ENCODE measurements at places on chromosomes 6 and 20. TPM values are rescaled to one million over a fixed set of nuclear protein-coding genes. Genes with fewer than 3 reads are reported as not detected.

GRCh38 chr6:169145496-169145895 is 108.2 kb downstream of the THBS2 start:
- H3K4me1 ChIP-seq: no peaks in the 10 kb centered on the region
- H3K27ac ChIP-seq: no peak overlapping the region
- DNase-seq: no peak

DNA sequence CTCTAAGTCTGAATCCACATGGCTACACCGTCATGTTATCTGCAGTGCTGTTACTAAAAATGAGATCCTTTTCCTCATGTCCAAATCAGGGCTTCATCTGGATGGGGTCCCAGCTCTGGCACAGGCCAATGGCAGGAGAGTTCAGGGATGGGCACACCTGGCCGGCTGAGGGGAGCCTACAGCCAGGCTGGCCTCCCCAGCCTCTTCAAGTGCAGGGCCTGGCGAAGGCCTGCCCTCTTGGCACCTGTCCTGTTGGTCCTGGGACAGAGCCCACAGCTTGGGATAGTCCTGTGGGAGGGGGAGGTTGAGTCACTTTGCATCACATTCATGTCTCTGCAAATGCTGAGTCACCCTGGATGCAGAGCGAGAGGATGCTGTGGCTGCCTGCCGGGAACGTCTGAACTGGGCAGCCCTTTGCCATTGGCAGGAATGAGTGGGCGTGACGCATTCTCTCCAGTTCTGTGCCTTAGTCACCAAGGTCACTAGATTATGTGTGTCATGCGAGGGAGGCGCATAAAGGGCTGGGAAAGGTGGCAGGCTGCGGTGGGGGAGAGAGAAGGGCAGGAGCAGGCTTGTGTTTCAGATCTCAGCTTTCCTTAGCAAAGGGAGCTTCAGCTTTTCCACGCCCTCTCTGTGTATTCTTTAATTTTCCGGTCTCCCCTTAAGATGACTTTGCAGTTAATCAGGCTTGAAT is 223.2 kb upstream of the ECI2 start:
- H3K4me3 ChIP-seq: no peak overlapping the region
- peak; percentile 32 for DNase-seq
- H3K36me3 ChIP-seq: no peaks in the 10 kb centered on the region
- H3K4me1 ChIP-seq: no peaks in the 10 kb centered on the region

DNA sequence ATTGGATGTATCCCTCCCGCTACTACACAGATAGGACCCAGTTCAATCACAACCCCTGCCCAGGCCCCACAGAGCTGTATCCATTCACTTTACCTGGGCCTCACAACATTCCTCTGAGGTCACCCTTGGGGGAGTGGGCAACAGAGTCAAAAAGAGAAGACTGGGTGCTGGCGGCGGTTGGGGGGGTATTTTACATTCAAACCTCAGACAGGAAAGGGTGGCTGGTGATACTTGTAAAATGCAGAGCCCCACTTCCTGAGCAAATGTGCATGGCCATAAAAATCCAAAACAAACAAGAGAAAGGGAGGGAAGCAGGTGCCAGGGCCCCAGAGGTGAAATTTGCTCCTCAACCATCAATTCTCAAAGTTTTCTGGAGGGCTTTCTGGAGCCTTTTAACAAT is 3.5 kb downstream of the LRFN2 start:
- peaks cover 15% of the 10 kb centered on the region for H3K4me1 ChIP-seq
- H3K4me3 ChIP-seq: no peak overlapping the region
- no peak overlapping the region for H3K27ac ChIP-seq
- peaks cover 30% of the 10 kb centered on the region for H3K27me3 ChIP-seq
- H3K36me3 ChIP-seq: no peaks in the 10 kb centered on the region

Gene REV3L
- 27.6 TPM for total RNA-seq

DNA sequence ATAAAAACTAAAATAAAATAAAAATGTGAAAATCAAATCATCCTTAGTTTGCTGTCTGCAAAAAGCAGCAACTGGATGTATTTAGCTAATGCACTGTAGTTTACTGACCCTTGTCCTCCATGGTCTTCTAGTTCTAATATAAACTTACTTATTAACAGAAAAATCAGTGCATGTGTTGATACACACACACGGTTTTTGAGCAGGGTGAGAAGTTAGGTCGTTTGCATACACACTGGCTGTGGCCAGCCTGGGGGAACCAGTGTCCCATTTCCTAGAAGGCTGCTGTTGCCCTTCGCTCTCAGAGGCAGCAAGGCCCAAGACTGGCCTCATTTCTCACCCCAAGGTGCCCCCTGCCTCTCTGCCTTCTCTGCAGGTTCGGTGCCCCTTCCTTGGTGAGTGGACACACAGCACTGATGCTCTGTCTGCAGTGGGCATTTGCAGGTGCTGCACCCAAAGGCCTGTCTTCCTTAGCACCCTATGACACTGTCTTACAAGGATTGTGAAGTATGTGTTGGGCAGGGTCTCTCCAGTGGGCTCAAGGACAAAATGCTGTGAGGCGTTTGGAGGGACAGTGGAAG is 168.5 kb downstream of the SCP2D1 start:
- no peak overlapping the region for H3K4me3 ChIP-seq
- no peak overlapping the region for H3K27ac ChIP-seq
- H3K4me1 ChIP-seq: no peaks in the 10 kb centered on the region
- H3K36me3 ChIP-seq: no peaks in the 10 kb centered on the region
- peaks cover 8% of the 10 kb centered on the region for H3K27me3 ChIP-seq

Gene POU3F2
- total RNA-seq: not detected

Gene TEAD3
- total RNA-seq: 0.68 TPM

- no peaks in the 10 kb centered on the region for H3K36me3 ChIP-seq
- peak overlapping the region; percentile 77 for H3K27ac ChIP-seq
- H3K27me3 ChIP-seq: no peaks in the 10 kb centered on the region
- peaks cover 63% of the 10 kb centered on the region for H3K4me1 ChIP-seq
Observed at GRCh38 chr6:37507690-37508421, 8.2 kb upstream of the CCDC167 start.

- H3K27ac ChIP-seq: no peak overlapping the region
- no peak for DNase-seq
- no peak overlapping the region for H3K4me3 ChIP-seq
- H3K27me3 ChIP-seq: no peaks in the 10 kb centered on the region
- H3K36me3 ChIP-seq: no peaks in the 10 kb centered on the region
- H3K4me1 ChIP-seq: no peaks in the 10 kb centered on the region
Observed at GRCh38 chr6:81480139-81480538, 272.3 kb downstream of the TENT5A start.

Gene HLA-DQB2
- 0.60 TPM for total RNA-seq

Gene C6orf15
- total RNA-seq: not detected

DNA sequence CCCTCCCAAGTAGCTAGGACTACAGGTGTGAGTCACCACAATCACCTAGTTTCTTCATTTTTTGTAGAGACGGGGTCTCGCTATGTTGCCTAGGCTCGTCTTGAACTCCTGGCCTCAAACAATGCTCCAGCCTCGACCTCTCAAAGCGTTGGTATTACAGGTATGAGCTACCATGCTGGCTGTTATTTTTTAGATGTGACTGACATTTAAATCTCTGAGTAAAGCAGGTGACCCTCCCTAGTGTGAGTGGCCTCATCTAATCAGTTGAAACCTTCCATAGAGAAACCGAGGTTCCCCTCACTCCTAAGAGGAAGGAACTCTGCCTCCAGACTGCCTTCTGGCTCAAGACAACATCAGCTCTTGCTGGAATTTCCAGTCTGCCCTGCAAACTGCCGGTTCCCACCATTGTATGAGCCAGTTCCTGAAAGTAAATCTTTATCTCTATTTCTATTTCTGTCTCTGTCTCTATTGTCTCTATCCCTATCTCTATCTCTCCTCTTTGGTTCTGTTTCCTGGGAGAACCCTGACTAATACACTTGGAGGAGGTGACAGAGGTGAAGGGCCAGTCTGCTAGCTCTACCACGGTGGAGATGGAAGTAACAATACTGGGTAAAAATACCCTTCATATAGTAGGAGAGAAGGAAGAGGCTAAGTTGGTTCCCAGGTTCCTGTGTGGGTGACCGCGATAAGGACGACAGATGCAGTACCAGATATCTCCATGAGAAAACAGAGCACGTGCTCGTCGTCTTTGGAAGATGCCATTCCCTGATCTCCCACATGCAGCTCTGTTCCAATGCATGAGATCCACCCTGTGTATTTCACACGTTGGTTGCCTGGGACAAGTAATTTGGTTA is 81.0 kb downstream of the MYB start:
- H3K27me3 ChIP-seq: no peaks in the 10 kb centered on the region
- H3K27ac ChIP-seq: no peak overlapping the region
- no peak for DNase-seq
- H3K36me3 ChIP-seq: no peaks in the 10 kb centered on the region
- no peak overlapping the region for H3K4me3 ChIP-seq
- peaks cover 5% of the 10 kb centered on the region for H3K4me1 ChIP-seq

- no peaks in the 10 kb centered on the region for H3K27me3 ChIP-seq
- H3K27ac ChIP-seq: no peak overlapping the region
- no peaks in the 10 kb centered on the region for H3K4me1 ChIP-seq
Observed at GRCh38 chr6:93165850-93166430, 253.4 kb downstream of the EPHA7 start.

DNA sequence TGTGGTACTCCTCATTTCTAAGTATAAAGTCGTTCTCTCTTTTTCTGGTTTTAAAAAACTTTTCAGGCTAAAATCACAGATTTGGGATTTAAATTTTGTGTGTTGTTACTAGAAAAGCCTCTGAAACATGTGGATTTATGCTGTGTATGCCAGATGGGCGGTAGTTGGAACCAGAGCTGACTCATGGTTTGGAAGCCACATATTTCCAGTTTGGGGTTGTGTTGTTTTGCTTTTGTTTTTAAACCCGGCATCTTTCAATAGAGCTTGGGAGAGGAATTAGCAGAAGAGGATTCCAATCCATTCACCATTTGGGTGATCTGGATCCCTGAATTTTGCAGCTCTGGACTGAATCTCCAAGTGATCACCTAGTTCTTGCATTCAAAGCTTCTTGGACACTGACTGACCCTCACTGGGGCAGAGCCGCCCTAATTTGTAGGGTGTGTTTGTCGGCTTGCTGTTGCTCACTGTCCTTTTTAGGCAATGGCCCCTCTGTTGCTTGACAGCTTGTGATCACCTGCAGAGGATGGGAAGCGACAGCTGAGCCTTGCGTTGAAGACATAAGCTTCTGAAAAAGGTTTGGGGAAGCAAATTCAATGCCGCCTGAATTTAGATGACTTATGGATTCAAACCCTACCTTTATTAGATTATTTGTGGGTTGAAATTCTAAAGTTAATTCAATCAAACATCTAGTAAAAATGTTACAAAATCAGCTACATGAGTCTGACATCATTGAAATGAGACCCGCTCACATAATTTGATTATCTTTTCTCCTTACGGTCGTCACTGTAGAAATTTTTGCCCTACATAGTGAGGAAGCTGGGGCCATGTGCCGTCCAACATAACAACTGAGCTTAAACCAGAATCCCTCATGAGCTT is 79.9 kb upstream of the CD83 start:
- peaks cover 9% of the 10 kb centered on the region for H3K27me3 ChIP-seq
- H3K27ac ChIP-seq: no peak overlapping the region
- H3K4me3 ChIP-seq: no peak overlapping the region
- peaks cover 1% of the 10 kb centered on the region for H3K4me1 ChIP-seq
- DNase-seq: no peak

- no peaks in the 10 kb centered on the region for H3K36me3 ChIP-seq
- no peak overlapping the region for H3K4me3 ChIP-seq
- H3K27ac ChIP-seq: no peak overlapping the region
- peaks cover 3% of the 10 kb centered on the region for H3K4me1 ChIP-seq
- peaks cover 6% of the 10 kb centered on the region for H3K27me3 ChIP-seq
- no peak for DNase-seq
Observed at GRCh38 chr6:10964684-10965083, 77.8 kb downstream of the SYCP2L start.

Gene RNF182
- total RNA-seq: not detected

DNA sequence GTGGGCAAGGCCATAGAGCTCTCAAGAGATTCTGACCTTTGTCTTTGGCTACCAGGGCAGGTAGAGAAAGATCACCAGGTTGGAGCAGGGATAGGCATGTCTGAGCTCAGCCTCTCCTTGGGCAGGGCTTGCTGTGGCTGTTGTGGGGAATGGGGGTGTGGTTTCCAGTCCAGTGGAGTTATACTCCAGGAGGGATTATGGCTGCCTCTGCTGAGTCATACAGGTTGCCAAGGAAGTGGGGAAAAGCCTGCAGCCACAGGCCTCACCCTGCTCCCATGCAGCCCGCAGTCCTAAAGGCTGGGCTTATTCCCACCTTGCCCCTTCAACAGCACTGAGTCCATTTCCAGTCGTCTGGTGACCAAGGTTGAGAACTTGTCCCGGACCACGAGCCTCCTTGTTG is 21.9 kb downstream of the MEP1A start:
- H3K36me3 ChIP-seq: no peaks in the 10 kb centered on the region
- no peak overlapping the region for H3K27ac ChIP-seq
- peaks cover 21% of the 10 kb centered on the region for H3K27me3 ChIP-seq

GRCh38 chr20:16498526-16499253 is 74.6 kb downstream of the KIF16B start:
- H3K36me3 ChIP-seq: no peaks in the 10 kb centered on the region
- no peak for DNase-seq
- H3K27ac ChIP-seq: no peak overlapping the region
- no peaks in the 10 kb centered on the region for H3K27me3 ChIP-seq
- H3K4me3 ChIP-seq: no peak overlapping the region

- peaks cover 77% of the 10 kb centered on the region for H3K36me3 ChIP-seq
- no peaks in the 10 kb centered on the region for H3K27me3 ChIP-seq
- peak overlapping the region; percentile 65 for H3K4me3 ChIP-seq
- peaks cover 89% of the 10 kb centered on the region for H3K4me1 ChIP-seq
Observed at GRCh38 chr20:51480507-51481270, 61.8 kb downstream of the NFATC2 start.

DNA sequence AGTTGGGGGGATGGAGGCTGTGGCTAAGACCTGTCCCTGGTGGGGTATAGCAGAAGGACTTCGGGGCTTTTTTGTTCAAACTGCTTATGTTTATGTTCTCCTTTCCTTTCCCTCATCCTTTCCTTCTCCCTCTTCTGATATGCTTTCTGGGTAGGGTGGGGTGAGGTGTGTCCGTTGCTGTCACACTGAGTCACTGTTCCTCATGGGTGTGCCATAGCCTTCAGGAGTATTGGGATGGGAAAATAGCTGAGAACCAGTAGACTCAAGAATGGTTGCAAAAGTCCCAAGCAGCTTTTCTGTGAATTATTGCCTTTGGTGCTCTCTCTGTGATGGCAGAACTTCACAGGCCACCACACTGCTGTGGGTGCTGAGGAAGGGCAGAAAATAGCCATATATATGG is 39.6 kb downstream of the TPD52L1 start:
- H3K4me3 ChIP-seq: no peak overlapping the region
- no peaks in the 10 kb centered on the region for H3K36me3 ChIP-seq
- H3K27ac ChIP-seq: no peak overlapping the region
- H3K27me3 ChIP-seq: no peaks in the 10 kb centered on the region
- H3K4me1 ChIP-seq: no peaks in the 10 kb centered on the region

- H3K36me3 ChIP-seq: no peaks in the 10 kb centered on the region
- H3K27ac ChIP-seq: no peak overlapping the region
- no peak for DNase-seq
- H3K27me3 ChIP-seq: peaks cover 34% of the 10 kb centered on the region
- H3K4me1 ChIP-seq: no peaks in the 10 kb centered on the region
Observed at GRCh38 chr6:1594445-1595200, 15.1 kb upstream of the FOXC1 start.

- peaks cover 35% of the 10 kb centered on the region for H3K4me1 ChIP-seq
- peak overlapping the region; percentile 93 for H3K27ac ChIP-seq
- H3K27me3 ChIP-seq: no peaks in the 10 kb centered on the region
- peak; percentile 62 for DNase-seq
- peak overlapping the region; percentile 53 for H3K4me3 ChIP-seq
- H3K36me3 ChIP-seq: peaks cover 1% of the 10 kb centered on the region
Observed at GRCh38 chr6:139531148-139532115, 157.0 kb upstream of the CITED2 start.
